ENCODE measurements at places on chromosomes 13 and 19.
A peak's percentile ranks its signal among the peaks of the same experiment; 100 is the strongest.

- ATAC-seq, result no peak
Measured at GRCh38 chr13:37700887-37701286, 102.3 kb upstream of the POSTN start.

DNA sequence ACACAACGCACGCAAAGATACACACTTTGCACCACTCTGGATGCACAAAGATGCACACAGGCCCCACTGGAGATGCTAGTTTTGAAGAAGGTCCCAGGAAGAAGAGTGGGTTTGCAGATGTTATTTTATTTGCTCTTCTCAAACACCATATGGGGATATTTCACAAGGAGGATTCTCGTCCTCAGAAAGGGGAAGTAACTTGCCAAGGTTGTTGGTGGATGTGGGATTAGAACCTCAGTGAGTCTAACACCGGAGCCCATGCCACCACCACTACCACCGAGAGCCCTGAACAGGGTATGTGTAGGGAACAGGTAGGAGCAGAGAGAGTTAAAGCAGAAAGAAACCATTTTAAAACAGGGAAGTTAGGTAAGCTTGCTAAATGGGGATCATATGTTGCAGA is 9.6 kb upstream of the CEACAM6 start:
- no peak for ATAC-seq

GRCh38 chr13:28967029-28967915 is 147.1 kb downstream of the MTUS2 start:
- peak; percentile 71 for ATAC-seq

GRCh38 chr19:1911995-1912394 is 6.8 kb downstream of the ADAT3 start:
- ATAC-seq, result peak; percentile 6

DNA sequence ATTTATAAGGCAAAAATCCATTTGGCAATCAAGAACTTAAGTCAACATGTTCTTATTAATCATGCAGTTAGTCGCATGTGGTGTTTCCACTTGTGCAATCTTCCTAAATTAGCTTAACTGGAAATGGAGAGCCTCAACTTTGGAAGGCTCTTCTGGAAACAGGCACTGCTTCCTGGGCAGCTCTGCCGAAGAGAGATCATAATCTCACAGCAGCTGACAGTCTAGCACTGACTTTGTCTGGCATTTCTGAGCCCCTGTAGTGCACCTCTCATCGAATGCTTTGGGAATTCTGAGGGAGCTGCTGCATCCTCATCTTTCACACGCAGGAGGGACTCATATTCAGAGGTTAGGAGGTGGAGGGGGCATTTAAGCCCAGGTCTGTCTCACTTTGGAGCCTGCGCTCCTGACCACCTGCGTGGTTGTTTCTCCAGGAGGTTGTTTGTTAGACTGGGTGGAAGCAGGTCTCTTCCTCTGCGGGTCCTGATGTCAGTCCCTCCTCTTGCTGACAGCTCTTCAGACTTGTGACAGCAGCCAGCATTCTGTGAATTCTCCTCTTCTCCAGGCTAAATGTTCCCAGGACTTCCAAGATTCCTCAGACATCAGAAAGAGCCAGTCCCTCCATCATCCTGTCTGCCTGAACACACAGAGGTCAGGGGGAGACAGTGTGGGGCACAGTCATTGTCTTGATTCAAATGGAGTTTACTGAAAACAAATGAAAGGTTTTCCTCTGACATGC is 100.4 kb upstream of the GJB6 start:
- no peak for ATAC-seq

GRCh38 chr19:19661675-19662251 is 1.7 kb downstream of the ATP13A1 start:
- no peak for ATAC-seq

- peak; percentile 34 for ATAC-seq
Measured at GRCh38 chr19:9498183-9498902, at the start of gene ZNF560. Gene ZNF560, minus strand, starts transcription at chr19:9498616. Its CDS starts 23,303 bp downstream, at chr19:9475313.

- ATAC-seq, result no peak
Measured at GRCh38 chr13:106594980-106595379, 27.0 kb upstream of the ARGLU1 start.

- ATAC-seq, result no peak
Measured at GRCh38 chr13:27355894-27356293, 68.5 kb upstream of the GTF3A start.

DNA sequence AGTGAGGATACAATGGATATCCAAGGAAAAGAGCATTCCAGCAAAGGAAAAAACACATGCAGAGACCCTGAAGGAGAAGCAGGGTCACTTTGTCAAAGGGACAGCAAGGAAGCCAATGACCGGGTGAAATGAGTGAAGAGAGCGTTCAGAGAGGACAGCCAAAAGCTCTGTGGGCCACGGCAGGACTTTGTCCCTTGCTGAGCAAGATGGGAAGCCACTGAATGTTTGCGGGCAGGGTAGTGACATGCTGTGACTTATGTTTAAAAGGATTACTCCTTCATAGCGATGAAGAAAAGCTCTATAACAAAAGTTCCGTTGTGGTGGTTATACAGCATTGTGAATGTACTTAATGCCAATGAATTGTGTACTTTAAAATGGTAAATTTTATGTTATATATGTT is 16.5 kb downstream of the ZAR1L start:
- ATAC-seq, result no peak

- no peak for ATAC-seq
Measured at GRCh38 chr19:32676186-32676894, 692 bp downstream of the RGS9BP start.

DNA sequence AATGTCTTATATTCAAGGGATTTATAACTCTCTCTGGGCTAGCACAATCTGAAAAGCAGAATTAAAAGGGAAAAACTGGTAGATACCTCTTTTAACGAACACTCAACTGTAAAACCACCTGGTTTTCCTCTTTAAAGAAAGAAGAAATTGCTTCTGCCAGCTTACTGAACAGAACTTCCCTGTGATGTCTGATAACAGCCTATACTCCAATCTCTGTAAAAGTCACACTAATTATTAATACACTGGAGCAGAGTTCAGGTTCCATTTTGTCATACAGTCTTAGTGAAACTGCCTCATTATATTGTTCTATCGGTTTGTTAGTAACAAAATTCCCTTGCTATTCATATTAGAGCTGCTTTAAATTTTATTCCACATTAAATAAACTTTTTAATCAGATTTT is 251.0 kb upstream of the STARD13 start:
- no peak for ATAC-seq

DNA sequence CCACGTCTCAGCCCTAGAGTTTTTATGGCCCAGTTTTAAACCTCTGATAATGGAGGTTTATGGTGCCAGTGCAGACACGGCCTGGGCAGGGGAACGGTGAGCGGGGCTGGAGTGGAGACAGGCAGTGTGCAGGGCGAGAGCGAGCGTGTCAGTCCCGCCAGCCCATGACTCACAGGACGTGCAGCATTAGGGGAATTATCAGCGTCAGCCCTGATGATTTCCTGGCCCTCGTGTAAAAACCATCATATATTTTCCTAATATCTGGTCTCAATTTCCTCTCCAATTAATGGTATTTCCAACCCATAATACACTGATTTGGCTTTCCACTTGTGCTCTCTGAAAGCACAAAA is 104.6 kb upstream of the VSTM2B start:
- ATAC-seq, result peak; percentile 86

DNA sequence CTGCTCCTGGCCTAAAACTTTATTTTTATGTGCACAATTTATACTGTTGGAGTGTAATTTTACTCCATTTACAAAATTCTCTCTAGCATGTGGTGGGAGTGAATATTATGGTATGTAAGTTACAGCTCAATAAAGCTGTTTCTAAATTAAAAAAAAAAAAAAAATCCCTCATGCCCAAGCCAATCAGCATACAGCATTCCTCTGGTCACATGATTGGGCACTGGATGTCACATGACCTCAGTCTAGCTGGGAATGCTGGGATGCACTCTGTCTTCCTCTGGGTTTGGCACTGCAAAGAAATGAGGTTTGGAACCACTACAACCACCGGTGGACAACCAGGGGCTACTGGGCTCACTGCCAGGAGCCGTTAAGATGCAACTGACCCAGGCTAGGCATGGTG is 67.6 kb downstream of the ZNF557 start:
- ATAC-seq, result no peak

GRCh38 chr13:32254916-32255723 is 60.0 kb downstream of the ZAR1L start:
- no peak for ATAC-seq

DNA sequence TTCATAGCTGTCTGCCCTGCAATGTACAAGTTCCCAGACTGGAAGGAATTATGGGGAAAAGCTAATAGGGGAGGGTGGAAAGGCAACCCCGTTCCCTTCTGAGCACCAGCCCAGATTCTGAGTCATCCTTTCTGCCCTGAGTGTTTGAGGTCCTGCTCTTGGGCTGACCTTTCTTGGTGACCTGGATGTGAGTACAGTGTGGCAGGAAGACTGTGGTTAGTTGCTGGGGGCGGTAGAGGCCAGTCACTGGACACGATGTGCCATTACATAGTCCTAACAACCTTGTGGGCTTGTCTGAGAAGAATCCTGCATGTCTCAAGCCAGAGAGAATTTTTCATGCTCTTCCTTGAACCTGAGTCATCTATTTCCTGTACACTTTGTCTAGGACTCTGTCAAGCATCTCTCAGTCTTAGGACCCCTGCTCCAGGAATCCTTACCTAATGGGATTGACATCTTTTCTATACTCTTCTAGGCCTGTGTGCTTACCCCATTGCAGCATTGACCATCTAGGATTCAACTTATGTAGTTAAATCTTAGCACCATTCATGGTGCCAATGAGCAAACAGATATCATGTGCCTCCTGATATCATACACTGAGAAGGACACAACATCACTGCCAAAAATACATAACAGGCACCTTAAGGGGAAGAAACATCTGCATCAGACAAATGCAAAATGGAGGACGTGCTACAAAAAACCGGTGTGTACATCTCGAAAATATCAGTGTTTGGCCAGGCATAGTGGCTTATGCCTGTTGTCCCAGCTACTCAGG is 8.1 kb upstream of the ANGPTL4 start:
- ATAC-seq, result peak; percentile 28
